G401 (cell line): ENCODE measurements at places on chromosomes 2 and 18. TPM values are rescaled to one million over a fixed set of nuclear protein-coding genes. Genes with fewer than 3 reads are reported as not detected.
A peak's percentile ranks its signal among the peaks of the same experiment; 100 is the strongest.

GRCh38 chr18:79924814-79925731 is 26.4 kb downstream of the SLC66A2 start:
- DNase-seq, result peak; percentile 94

- DNase-seq, result no peak
These were observed 103.2 kb downstream of the PTGR3 start for GRCh38 chr18:75105551-75106254.

Gene GYPC
- total RNA-seq, result 32.9 and 37.1 TPM in 2 replicates

- peak; percentile 62 for DNase-seq
These were observed 69.9 kb upstream of the ITGB6 start for GRCh38 chr2:160269803-160270570.

Gene CPS1
- total RNA-seq, result 12.8 and 17.1 TPM in 2 replicates

Gene C2orf74
- total RNA-seq, result 1.2 TPM in 1 of 2 replicates, not detected in the other

DNA sequence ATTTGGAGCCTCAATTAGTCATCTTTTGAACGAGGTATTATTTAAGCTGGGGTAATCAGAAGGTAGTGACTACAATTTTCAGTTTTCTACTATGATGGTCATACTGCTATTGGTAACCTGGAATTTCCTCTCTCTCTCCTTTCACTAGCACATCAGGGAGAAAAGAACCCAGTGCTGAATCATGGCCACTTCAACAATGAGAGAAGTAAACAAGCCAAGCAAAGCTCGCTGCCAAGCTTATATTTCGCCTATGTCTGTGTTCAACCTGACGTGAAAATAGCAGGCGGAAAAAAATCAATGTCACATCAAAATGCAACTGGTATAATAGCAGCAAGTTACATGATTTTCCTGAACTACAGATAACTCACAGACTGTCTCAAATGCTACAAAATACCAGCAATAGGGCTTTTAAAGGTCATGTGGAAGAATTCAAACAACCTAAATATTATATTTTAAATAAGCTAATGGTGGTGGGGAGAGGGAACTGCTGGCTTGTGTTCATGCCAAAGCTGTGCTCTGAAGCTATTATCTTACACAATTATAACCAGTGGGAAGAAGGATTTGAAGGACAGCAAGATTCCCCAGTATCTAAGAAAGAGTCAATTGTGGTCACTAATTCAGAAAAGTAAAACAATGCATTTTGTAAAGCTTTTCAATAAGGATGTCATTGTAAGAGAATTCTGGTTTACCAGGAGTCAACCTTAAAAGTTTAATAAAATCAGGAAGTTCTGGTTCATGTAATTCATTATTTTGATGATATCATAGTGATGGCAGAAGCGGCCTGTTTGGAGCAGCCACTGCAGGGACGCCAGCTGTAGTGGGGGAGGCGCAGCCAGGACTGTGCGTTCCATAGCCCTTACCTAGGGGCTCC is 38.0 kb downstream of the RNF152 start:
- peak; percentile 55 for DNase-seq

- no peak for DNase-seq
These were observed 24.1 kb upstream of the RNF138 start for GRCh38 chr18:32067375-32068167.

Gene SEH1L
- total RNA-seq, result 48.4 and 53.7 TPM in 2 replicates

Gene EMX1
- total RNA-seq, result not detected in 2 replicates

GRCh38 chr2:127216593-127216992 is 3.5 kb downstream of the CYP27C1 start:
- no peak for DNase-seq

GRCh38 chr2:190781604-190782198 is 98.9 kb upstream of the GLS start:
- DNase-seq, result peak; percentile 53

Gene IGFBP2
- 134 and 159 TPM in 2 replicates for total RNA-seq

- DNase-seq, result no peak
These were observed 179.5 kb downstream of the LOXHD1 start for GRCh38 chr18:46477425-46478011.

Gene MAB21L4
- total RNA-seq, result not detected in 2 replicates

DNA sequence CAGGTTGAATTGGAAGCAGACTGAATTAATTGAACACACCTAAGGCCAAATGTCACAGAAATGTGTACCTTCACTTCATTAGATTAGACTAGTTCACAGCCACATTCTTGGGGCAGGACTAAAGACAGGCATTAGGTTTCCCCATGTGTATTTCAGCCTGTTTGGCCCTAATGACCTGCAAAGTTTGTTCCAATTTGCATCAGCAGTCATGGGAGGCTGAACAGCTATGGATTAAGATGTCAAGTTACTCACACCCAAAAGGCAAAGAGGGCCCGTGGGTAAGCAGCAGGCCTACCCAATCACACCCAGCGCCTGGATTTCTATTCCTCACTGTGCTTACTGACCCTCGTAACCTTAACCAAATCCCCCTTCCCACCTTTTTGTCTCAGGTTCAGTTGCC is 99.6 kb upstream of the RIOK3 start:
- no peak for DNase-seq

GRCh38 chr2:72338076-72338475 is 190.4 kb upstream of the CYP26B1 start:
- no peak for DNase-seq

GRCh38 chr2:120132190-120132589 is 91.0 kb downstream of the TMEM185B start:
- DNase-seq, result no peak

GRCh38 chr2:119062652-119063051 is 95.9 kb downstream of the C1QL2 start:
- DNase-seq, result no peak
